NCI-H1417 (cell line): ENCODE measurements at places on chromosomes 13 and 19.

DNA sequence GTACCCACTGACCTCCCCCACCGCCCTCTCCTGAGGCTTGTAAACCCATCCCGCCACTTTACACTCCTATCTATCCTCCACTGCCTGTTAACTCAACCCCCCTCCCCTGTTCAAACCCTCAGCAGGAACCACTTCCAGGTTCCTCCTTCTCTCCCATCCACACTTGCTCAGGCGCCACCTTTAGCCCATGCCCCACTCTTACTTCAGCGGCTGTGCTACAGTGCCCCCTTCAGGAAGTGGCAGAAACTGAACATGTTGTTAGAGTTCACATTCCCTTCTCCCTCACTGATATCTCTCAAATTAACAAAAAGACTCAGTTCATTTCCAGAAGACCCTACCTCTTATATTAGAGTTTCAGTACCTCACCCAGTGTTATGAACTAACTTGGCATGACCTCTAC, 49.4 kb downstream of the ZNF91 start:
- no peak for DNase-seq

GRCh38 chr13:31477961-31478360, 261.4 kb upstream of the RXFP2 start:
- no peak for DNase-seq

DNA sequence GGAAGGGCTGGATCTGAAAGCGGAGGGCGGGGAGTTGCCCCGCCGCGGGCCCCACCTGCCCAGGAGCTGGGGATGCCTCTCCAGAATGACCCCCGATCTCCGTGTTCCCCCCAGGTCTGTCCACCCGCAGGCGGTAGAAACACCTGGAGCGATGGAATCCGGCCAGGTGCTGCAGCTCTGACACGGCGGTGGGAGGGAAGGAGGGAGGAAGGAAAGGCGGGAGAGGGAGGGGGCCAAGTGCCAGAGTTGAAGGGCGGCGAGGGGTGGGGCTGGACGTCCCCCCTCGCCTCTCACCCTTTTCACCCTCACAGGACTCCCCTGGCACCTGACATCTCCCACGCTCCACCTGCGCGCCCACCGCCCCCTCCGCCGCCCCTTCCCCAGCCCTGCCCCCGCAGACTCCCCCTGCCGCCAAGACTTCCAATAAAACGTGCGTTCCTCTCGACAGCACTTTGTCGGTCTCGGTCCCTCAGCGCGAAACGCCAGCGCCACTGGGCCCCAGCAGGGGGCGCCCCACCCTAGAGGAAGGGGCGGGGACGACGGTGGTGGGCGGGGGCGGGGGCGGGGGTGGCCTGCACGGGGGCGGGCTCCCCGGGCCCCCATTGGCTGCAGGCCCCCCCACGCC, 337 bp upstream of the FXYD7 start:
- DNase-seq: peak; percentile 50

DNA sequence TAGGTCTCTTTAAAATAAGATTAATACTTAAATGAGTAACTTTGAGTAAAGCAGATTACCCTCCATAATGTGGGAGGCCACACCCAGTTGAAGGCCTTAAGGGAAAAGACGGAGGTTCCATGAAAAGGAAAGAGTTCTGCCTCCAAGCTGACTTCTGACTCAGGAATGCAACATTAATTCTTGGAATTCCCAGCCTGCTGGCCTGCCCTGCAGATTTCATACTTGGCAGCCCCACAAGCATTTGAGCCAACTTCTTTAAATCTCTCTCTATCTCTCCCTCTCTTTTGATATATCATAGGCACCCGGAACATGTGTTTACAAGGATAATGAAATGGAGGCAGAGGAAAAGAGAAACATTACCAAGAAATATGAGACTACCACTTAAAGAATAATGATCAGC, 902.3 kb upstream of the MIR17HG start:
- DNase-seq: no peak

DNA sequence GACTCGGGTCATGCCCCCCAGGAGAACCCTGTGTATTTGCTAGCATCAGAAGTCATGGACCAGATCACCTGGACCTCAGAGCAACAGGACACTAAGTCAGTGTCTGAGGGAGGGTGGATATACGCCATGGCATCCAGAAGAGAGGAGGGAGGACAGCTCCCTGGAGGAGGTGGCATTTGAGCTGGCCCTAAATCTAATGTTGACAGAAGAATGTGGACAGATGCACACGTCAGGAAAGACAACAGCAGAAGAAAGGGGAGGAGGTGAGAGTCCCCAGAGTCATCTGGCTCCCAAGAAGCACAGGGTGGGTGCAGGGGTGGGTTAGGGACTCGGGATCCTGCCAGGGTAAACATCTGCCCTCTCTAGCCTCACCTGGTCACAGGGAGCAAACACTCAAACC, 24.5 kb upstream of the CCNE1 start:
- no peak for DNase-seq

- DNase-seq: no peak
Observed at GRCh38 chr19:5064896-5065295, 96.0 kb downstream of the KDM4B start.

- DNase-seq: no peak
Observed at GRCh38 chr13:45296259-45296658, 44.7 kb downstream of the TPT1 start.

DNA sequence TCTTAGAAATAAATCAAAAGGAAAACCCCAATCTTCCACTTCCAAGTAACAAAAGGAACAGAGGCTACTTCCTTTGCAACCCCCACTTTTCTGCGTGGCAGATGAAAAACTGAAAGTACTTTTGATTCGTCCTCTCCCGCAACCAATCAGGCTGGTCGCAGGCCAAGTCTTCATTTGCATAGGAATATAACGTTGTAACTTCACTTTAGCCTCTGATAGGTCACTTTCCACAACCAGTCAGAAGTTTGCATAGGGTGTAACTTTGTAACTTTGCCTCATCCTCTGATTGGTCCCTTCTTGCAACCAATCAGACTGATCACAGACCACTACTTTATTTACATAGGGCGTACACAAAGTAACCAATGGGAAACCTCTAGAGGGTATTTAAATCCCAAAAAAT, 37.2 kb downstream of the TGDS start:
- no peak for DNase-seq

- DNase-seq: no peak
Observed at GRCh38 chr19:19477705-19478383, 37.5 kb downstream of the TSSK6 start.

DNA sequence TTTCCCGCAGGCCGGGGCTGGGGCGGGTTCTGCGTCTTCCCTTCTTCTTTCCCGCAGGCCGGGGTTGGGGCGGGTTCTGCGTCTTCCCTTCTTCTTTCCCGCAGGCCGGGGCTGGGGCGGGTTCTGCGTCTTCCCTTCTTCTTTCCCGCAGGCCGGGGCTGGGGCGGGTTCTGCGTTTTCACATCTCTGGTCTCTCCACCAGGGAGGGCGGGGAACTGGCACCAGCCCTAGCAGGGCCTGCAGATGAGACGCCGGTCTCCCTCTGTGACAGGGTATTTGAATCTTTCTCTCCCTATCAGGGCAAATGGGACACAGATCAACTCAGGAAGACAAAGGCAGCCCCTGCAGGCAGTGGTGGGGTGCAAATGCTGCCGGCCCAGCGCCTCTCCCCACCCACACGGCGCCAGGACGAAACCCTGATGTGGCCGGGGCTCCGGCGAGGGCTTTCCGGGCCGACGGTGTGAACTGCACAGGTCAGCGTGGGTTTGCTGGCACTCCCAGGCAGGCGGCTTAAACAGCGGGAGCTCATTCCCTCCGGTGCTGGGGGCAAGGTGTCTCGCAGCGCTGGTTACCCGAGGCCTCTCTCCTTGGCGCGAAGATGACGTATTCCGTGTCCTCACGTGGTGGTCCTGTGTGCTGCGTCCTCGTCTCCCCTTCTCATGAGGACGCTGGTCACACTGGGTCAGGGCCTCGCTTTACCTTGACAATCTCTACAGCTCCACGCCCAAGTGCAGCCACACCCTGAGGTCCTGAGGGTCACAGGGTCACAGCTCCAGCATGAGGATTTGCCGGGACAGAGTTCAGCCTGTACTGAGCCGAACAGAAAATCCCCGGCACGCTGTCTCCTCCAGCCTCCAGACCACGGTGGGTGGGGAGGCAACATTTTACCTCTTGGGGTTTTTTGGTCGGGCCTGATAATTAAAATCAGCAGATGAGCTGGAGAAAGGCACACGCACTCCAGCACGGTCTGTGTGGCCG, 717 bp upstream of the C13orf46 start:
- DNase-seq: no peak

- no peak for DNase-seq
Observed at GRCh38 chr19:34256835-34257558, 2.6 kb downstream of the GARRE1 start.

DNA sequence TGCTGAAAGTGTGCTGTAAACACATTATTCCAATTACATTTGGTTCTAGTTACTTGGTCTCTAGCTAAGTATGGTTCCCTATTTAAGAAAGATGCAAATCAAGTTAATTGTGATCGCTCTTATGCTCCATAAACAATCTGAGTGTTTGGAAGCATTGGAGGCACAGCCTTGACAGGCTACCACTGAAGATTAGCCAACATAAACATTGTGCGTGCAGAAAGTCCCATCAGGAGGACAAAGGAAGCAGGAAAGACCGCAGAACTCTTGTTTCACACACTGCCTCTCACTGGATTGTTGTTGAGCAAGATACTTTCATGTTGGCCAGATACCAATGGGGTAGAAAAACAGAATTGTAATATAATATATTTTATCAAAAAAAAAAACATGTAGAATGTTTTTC, 814.4 kb downstream of the EFNB2 start:
- DNase-seq: no peak

GRCh38 chr13:81658598-81659370, 1317.9 kb upstream of the SPRY2 start:
- no peak for DNase-seq

DNA sequence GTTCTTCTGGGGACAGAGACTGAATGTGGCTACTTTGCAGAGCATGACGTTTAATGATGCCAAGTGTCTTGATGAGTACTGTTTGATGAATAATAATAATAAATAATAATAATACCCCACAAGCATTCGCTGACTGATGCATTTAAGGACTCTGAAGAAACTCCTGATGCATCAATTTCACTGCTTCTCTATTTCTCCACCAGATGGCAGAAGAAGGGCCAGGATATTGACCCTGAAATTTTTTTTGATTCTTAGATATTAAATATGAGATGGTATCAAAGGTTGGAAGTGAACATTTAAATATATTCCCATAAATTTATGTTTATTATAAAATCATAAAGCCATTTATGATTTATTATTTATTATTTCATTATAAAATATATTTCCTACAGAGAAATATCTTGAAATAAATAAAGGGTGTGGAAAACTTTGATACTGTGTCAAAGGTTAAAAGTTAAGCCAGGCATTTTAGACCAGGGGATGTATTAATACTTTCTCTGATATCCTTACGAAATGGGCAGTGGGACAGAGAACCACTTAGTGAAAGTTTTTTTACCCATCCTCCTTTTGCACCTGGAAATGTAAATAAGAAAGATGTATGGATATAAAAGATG, 170.9 kb downstream of the LACC1 start:
- peak; percentile 61 for DNase-seq

DNA sequence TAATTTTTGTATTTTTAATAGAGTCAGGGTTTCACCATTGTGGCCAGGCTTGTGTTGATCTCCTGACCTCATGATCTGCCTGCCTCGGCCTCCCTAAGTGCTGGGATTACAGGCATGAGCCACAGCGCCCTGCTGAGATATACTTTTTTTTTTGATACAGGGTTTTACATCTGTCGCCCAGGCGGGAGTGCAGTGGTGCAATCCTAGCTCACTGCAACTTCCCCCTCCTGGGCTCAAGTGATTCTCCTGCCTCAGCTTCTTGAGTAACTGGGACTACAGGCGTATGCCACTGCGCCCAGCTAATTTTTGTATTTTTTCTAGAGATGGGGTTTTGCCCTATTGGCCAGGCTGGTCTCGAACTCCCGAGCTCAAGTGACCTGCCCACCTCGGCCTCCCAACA, 2.0 kb downstream of the COLGALT1 start:
- DNase-seq: no peak

DNA sequence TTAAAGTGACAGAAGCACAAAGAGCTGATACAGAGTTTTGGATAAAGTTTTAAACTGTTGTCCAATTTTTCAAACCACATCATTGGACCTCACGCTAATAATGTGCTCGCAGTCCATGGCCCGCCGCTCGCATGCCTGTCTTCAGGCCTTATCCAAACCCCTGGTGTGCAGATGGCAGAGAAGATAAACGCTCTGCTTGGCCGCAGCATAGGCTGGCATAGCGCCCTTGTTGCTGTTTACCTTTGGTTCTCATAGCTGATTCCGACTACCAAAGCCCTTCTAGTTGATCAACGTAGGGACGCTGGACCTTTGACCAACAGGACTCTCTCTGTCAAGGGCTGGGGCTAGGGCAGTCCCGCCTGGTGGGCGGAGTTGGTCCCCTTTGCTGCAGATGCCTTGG, 23.5 kb upstream of the QTRT1 start:
- no peak for DNase-seq

GRCh38 chr13:112012705-112013085, 54.3 kb upstream of the SOX1 start:
- DNase-seq: no peak

DNA sequence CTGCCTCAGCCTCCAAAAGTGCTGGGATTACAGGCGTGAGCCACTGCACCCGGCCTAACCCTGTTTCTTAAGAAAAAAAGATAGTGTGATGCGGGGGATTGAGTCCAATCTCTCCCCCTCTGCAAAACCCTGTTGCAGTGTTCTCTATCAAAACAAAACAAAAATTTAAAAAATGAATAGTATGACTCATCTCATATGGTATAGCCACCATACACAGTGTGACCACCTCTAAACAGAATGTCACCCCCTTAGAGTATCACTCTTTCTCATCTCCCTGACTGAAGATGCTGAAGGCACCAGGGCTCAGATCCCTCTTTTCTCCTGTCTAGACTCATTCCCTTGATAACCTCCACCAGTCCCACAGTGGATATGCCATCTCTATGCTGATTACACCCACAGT, 6.8 kb upstream of the ERF start:
- no peak for DNase-seq

DNA sequence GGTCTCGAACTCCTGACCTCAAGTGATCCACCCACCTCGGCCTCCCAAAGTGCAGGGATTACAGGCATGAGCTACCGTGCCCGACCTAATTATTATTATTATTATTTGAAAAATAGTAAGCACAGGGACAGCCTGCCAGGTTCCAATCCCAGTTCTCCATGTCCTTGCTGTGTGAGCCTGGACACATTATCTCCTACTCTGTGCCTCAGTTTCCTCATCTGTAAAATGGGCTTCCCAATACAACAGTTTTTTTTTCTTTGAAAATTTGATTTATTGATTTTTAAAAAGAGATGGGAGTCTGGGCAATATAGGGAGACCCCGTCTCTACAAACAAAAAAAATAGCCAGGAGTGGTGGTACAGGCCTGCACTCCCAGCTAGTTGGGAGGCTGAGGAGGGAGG, 3.3 kb downstream of the ZGLP1 start:
- no peak for DNase-seq

DNA sequence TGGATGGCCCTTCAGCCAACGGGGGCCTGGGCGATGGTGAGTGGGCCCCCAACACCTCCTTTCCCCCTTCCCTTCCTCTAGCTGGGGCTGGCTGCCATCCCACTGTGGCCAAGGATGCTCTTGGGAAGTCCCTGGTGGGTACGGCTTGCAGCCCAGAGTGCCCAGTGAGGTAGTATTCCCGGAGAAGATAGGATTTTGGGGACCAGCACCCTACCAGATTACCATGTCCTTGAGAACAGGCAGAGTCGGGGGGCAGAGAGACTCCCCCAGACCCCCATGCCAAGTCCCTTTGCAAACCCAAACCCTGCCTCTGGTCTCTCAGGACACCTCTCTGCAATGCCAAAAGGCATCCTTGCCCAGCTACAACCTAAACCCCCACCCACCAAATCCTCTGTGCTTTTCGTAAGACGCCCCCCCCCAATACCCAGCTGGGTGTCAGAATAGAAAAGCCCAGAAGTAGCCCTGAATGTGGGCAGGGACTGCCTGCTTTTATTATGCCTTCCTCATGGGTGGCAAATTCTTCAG, 1.7 kb downstream of the HIF3A start:
- DNase-seq: no peak
